ENCODE measurements at places on chromosomes 13 and 19.
A peak's percentile ranks its signal among the peaks of the same experiment; 100 is the strongest.

DNA sequence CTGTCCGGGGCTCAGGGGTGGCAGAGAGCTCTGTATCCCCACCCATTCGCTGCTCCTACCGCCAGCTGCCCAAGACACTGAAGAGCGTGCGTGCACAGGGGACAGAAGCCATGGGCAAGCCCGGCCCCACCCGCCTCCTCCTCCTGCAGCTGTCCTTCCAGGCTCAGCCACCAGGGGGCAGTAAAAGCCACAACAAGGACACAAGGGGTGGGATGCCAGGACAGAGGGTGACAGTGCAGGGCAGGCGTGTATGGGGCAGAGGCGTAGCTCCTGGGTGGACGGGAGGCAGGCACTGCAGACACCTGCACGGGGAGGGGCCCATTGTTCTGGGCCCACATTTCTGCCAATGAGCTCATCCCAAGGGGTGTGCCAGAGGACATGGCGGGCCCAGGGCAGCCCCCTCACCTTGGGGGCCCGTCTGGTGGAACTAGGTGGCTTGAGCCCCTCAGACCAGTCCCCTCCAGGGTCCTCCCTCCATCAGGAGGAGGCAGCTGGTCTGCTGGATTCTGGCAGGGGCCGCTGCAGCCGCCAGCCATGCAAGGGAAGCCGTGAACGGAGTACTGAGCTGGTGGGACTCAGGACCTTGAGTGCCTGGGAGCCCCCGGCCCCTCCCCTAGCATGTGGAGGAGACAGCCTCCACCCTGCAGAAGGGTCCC, 61.2 kb downstream of the MLLT1 start:
- DNase-seq, result peak; percentile 74

DNA sequence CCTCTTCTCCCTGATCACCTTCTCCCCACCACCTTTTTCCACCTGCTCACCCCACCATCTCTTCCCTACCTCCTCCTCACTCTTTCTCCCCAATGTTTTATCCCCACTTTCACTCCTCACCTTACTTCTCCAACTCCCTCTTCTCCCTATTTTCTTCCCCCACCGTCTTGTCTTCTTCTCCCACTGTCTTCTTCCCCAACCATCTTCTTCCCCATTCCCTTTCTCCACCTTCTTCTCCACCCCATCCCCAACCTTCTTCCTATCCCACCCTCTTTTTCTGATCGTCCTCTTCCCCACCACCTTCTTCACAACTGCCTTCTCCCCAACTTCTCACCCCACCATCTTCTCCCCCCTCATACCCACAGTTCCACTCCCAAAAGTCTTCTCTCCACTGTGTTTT, 929.4 kb downstream of the UQCRFS1 start:
- DNase-seq, result no peak

- no peak for DNase-seq
Observed at GRCh38 chr13:44902738-44903137, 86.5 kb downstream of the NUFIP1 start.

- no peak for DNase-seq
Observed at GRCh38 chr13:112103961-112104880, 37.3 kb downstream of the SOX1 start.

DNA sequence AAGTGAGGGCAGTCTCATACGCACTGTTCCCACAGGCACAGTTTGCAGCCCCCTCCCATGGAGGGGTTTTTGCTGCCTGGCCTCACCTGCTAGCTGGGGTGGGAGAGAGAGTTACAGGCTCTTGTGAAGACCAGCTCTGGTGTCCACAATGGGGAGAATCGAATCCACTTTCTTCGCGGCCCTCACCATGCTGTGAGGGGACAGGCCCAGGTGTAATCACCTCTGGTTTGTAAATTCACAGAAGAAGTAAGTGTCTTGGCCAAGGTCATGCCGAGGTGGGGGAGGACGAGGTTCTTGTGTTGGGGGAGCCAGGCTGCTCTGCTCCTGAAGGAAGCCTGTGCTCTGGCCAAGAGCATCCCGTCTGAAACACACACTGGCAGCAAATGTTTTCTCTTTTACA, 39.5 kb downstream of the TEX29 start:
- DNase-seq, result no peak

DNA sequence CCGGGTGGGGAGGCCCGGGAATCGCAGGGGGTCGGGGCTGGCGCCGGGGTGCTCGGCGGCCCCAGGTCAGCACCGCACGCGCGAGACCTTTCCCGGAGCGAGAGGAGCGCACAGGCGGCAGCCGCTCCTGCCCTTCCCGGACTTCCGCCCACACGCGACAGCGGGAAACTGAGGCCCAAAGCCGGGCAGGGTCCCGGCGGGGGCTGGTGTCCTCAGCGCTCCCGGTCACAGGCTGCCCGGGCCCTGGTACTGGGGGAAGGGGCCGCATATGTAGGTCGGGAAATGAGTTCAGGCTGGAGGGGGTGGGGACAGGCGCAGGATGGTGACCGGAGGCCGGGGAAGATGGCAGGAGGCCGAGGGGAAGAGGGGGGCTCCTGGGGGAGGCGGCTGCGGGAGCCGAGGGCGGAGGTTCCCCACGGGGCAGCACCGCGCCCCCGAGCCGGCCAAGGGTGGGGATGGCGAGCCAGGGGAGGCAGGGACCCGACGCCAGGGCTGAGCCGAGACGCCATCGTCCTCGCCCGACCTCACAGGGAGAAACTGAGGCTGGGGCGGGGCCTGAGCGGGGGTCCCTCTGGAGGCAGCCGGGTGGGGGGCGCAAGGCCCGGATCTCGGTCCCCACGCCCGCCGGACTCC, 662 bp downstream of the CBARP start:
- DNase-seq, result no peak

- DNase-seq, result no peak
Observed at GRCh38 chr19:13835791-13836723, 40.8 kb downstream of the ZSWIM4 start.

- DNase-seq, result no peak
Observed at GRCh38 chr13:31246918-31247317, 47.1 kb downstream of the B3GLCT start.

DNA sequence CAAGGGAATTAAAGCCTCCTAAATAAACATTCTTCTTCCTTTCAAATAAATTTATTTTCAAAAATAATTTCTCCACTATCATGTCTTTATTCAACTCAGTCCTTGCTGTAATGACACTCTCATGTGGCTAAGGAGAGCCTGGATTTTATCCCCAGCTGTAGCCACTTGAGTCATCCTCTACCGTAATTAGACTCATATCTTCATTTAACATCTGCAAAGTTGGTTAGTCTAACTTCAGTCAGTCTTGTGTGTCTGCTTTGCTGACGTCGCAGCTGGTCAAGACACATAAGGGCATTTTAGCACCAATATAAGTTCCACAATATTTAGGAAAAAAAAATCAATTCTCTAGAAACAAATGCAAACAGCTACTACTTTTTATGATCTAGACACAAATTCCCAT, 776.4 kb upstream of the ATXN8OS start:
- DNase-seq, result no peak

DNA sequence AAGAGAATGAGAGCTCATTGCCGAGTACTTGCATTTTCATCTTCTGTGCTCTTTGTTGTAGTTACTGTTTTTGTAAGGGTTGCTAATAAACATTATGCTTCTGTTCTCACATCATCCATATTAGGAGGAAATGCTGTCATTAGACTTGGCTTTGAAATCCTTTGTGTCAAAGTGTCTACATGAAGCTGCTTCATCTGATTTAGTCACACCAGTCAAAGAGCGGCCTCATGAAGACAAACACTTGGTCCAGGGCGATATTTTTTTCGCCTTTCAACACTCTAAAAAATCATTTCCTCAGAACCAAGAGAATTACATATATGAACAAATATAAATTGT, 105.0 kb downstream of the SPRY2 start:
- no peak for DNase-seq

GRCh38 chr13:78657699-78658629, 991 bp downstream of the OBI1 start:
- no peak for DNase-seq

DNA sequence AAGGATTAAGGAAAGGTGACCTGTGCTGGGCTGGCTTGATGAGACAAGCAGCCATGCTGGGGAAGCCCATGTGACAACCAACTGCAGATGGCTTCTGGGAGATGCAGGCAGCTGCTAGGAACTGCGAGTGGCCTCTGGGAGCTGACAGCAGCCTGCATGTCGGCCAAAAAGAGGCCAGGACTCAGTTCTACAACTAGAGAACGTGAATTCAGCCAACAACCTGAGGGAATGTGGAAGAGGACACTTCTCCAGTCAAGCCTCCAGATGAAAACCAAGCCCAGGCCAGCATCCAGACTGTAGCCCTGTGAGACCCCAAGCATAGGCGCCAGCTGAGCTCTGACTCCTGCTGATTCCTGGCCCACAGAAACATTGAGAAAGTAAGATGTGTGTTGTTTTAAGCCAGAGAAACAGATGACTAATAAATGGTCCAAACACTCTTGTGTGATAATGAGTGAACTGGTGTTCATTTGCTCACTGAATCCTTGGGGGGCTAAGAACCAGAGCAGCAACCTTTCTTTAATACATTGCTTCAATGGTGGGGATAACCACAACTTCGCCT, 45.0 kb downstream of the SLC7A1 start:
- DNase-seq, result no peak

GRCh38 chr13:110113284-110113764, 193.6 kb downstream of the COL4A1 start:
- no peak for DNase-seq

DNA sequence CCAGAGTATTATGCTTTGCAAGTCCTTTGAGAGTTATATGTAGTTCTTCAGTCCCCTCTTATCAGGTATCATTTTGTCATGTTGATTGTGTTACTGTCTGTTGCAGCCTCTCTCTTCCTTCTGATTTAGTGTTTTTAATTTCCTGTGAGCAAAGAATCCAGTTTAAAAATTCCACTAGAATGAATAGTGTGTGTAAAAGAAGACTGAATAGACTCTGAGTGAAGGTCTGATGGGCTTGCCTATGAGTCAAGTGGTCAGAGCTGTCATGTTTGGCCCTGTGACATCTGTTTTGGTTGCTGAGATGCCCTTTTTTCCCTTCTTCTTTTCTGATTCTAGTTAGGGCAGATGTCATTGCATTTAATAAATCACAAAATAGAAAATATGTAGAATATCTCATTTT, 23.3 kb upstream of the KCTD4 start:
- DNase-seq, result no peak

DNA sequence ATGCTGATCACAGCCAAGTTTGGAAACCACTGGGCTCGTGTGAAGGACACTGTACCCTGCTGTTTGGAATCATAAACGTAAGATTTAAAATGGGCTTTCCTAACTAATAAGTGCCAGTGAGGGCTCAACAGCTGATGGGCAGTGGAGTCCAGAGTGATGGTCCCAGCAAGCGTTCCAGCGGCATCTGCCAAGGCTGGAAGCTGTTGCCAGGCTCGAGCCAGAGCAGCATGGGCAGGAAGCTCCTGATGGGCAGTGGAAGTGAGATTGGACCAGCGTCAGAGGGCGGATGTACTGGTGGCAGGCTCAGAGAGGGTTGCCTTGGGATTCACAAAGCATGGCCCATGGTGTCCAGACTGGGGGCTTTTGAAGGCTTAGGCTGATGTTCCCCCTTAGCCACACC, 30.2 kb downstream of the COL4A2 start:
- no peak for DNase-seq

DNA sequence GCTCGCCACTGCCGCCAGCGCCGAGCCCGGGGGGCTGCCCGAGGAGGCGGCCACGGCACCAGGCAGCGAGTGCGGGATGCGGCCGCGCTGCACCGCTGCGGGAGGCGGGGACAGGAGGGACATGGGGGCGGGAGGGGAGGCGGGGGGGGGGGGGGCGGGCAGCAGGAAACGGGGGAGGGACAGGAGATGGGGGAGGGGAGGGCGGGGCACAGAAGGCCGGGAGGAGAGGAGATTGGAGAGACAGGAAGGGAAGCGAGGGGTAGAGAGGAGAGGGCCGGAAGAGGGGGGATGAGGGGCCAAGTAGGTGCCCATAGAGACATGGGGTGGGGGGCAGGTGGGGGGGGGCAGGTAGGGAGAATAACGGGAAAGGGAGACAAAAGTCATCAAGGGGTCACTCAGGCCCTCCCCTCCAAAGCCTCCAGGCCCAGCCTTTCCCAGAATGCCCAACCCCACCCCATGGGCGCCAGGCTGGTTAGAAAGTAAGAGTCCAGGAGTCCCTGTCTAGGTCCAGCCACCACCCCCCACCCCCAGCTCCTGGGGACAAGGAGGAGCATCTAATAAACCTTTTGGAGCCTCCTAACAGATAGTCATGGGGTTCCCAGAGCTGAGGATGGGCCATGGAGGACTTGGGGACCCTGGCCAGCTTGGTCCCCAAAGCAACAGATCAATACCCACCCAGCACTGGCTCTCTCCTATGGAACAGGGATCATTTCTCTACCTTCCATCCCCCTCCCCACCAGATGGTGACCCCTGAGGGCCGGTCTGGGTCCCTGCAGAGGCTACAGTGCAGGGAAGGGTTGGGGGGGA, 9.5 kb downstream of the NR2F6 start:
- DNase-seq, result no peak

DNA sequence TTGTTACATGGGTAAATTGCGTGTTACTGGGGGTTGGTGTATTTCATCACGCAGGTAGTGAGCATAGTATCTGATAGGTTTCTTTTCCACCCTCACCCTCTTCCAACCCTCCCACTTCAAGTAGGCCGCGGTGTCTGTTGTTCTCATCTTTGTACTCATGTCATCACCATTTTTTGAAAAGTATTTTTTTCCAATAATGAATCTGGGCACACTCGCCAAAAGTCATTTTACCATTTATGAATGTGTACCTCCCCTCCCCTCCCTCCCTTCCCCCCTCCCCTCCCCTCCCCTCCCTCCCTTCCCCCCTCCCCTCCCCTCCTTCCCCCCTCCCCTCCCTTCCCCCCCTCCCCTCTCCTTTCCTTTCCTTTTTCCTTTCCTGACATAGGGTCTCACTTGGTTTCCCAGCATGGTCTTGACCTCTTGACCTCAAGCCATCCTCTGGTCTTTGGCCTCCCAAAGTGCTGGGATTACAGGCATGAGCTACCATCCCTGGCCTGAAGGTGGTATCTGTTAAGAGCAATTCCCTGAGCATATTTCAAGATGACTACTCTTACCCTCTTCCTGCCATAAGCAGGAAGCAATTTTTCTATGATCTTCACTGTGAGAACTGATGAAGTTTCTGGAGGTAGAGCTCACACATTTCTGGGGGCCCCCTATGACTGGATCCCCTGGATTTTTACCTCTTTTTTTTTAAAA, 15.7 kb downstream of the ZNF627 start:
- DNase-seq, result no peak

GRCh38 chr13:23042181-23042580, 138.6 kb upstream of the SGCG start:
- no peak for DNase-seq

GRCh38 chr13:109355875-109356434, 430.4 kb downstream of the IRS2 start:
- no peak for DNase-seq

DNA sequence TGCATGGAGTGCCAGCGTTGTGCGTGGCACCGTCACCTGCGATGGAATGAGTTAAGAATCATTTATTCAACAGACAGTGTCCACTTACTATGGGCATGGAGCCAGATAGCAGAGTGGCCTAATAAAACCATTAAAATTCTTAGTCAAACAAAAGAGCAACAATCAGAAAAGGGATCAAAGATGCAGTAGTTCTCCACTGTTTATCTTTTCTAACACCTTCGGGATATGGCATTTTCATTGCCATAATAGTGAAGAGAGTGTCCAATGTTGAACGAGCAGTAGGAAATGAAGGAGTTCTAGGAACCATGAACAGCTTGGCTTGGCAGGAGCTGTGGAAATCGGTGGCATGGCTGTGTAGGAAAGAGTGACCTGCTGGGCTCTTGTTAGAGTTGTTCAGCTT, 2.0 kb downstream of the TNFSF11 start:
- no peak for DNase-seq

All from activated T-helper 2 cell treated with anti-CD3 and anti-CD28 coated beads, Interferon-gamma antibody, Interleukin-2, Interleukin-4, amounts not matched to agents 10 μg/mL and 5 μg/mL and 100 μg/mL, durations not matched to agents 14 hours and 24 hours and 36 hours (primary cell).